ENCODE measurements at places on chromosomes 2 and 18. TPM values are rescaled to one million over a fixed set of nuclear protein-coding genes. Genes with fewer than 3 reads are reported as not detected.

- H3K36me3 ChIP-seq: no peaks in the 10 kb centered on the region
- no peaks in the 10 kb centered on the region for H3K27me3 ChIP-seq
- no peak overlapping the region for H3K27ac ChIP-seq
- H3K4me1 ChIP-seq: no peaks in the 10 kb centered on the region
- no peak overlapping the region for H3K4me3 ChIP-seq
Measured at GRCh38 chr18:72114801-72115594, 429.1 kb downstream of the CBLN2 start.

The CTIF gene
- 93.6 TPM for total RNA-seq

DNA sequence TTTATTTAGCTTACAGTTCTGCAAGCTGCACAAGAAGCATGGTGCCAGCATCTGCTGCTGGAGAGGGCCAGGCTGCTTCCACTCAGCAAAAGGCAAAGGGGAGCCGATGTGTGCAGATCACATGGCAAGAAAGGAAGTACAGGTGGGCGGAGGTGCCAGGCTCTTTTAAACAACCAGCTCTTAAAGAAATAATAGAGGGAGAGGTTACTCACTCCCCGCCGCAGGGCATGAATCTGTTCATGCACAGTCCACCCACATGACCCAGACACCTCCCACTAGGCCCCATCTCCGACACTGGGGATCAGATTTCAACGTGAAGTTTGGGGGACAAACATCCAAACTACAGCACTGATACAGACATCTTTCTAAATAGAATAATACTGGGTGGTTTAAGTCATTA lies 105.8 kb downstream of the MTCL1 start:
- no peak overlapping the region for H3K27ac ChIP-seq
- H3K4me1 ChIP-seq: peaks cover 26% of the 10 kb centered on the region
- DNase-seq: no peak
- H3K4me3 ChIP-seq: no peak overlapping the region
- peaks cover 23% of the 10 kb centered on the region for H3K36me3 ChIP-seq
- no peaks in the 10 kb centered on the region for H3K27me3 ChIP-seq

DNA sequence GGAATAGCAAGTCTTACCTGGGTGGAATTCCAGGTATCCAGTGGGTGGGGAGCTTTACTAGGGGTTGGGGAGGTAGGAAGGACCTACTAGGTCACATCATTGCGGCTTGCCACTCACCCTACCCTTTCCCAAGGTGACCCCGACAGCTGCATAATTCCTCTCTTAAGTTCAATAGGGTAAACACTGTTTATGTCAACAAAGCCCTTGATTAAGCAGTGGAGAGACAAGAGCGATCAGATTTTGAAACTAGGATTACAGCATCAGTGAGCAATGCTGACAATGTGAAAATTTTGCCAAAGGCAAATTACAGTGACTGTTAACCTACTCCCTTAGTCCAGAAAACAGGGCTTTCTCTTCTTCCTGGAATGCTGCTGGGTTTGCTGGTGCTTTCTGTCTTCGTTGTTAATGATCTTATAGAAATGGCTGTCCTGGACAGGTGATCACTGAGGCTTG lies 14.5 kb downstream of the SLC19A3 start:
- no peaks in the 10 kb centered on the region for H3K36me3 ChIP-seq
- no peaks in the 10 kb centered on the region for H3K4me1 ChIP-seq
- no peaks in the 10 kb centered on the region for H3K27me3 ChIP-seq
- H3K4me3 ChIP-seq: no peak overlapping the region

The SNORC gene
- total RNA-seq: 3.1 TPM

DNA sequence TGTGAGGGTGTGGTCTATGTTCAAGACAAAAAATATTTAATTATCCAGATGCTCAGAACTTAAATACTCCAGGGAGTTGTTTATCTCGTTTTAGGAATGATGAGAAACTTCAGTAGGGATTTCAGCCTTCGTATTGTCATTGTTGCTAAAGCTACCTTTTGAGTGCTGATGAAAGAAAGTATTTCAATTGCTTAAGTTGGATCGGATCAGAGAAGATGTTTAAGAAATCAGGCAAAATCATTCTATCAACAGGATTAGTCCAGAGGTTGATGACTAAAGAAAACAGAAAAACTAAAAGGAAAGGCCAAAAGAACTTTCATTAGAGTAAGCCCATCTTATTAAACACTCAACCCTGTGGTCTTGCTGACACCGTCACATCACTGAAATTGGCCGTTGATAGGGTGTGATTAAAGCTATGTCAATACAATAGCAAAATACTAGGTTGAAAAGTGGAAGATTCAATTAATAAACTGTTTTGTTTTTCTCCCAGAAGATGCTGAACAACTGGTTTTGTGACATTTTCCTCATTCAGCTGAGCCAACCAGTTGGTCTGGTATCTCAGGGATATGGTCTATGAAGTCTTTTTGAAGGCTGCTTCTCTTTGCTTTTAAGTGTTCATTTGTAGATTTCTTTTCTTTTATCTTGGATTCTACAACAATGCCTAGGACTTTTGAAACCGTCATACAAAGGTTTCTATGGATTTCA lies 551.7 kb downstream of the SLC4A3 start:
- no peak overlapping the region for H3K27ac ChIP-seq
- no peaks in the 10 kb centered on the region for H3K4me1 ChIP-seq
- H3K36me3 ChIP-seq: no peaks in the 10 kb centered on the region
- no peak for DNase-seq
- no peak overlapping the region for H3K4me3 ChIP-seq

DNA sequence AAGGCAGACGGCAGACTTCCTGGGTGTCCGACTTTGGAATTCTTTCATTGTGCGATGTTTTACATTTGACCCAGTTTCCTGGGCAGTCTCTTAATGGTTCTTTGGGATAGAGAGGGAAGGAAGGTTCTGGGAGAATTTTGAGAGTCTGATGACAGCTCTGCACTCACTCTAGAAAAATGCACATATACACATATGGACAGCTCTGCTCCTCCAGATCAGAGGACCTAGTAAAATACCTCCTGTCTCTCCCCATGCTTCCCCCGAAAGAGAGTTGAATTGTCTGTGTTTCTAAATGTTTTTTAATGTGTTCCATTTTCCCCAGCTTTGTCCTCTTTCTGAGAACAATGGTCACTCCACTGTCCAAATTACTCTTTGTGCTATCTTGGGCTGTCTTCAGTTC lies 102.0 kb upstream of the CXCR4 start:
- no peak overlapping the region for H3K4me3 ChIP-seq
- DNase-seq: no peak
- no peaks in the 10 kb centered on the region for H3K4me1 ChIP-seq
- H3K27me3 ChIP-seq: no peaks in the 10 kb centered on the region
- no peaks in the 10 kb centered on the region for H3K36me3 ChIP-seq

DNA sequence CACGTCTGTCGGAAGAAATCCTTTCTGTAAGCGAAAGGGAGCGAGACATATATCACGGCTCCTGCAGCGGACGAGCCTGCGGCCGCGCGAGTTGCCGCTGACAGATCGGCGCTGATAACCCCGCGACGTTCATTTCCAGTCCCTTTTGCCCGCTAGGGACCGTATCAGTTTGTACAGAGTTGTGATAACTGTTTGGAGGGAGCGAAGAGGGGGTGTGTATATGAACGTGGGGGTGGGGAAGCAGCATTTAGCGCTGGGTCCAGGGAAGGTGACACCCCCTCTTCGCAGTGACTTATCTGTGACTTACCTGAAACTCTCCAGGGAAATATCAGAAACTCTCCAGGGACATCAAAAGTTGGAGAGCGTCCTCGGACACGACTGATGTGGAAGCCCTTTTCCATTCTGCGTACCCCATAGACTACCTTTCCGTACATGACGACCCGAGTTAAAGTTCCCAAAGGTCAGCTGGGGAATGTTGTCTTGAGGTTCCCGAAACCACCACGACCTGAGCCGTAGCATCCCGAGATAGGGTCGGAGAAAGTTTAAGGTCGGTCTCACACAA lies 948 bp upstream of the GATA6 start:
- H3K4me3 ChIP-seq: peak overlapping the region; percentile 85
- H3K27me3 ChIP-seq: peaks cover 61% of the 10 kb centered on the region
- H3K4me1 ChIP-seq: peaks cover 21% of the 10 kb centered on the region
- no peak for DNase-seq
- H3K36me3 ChIP-seq: peaks cover 7% of the 10 kb centered on the region

- peaks cover 7% of the 10 kb centered on the region for H3K27me3 ChIP-seq
- no peak overlapping the region for H3K27ac ChIP-seq
- no peak for DNase-seq
Measured at GRCh38 chr2:109260886-109261700, 132.1 kb downstream of the SH3RF3 start.

GRCh38 chr2:186189816-186190215 lies 296.2 kb upstream of the ZC3H15 start:
- no peaks in the 10 kb centered on the region for H3K4me1 ChIP-seq
- H3K36me3 ChIP-seq: no peaks in the 10 kb centered on the region
- no peaks in the 10 kb centered on the region for H3K27me3 ChIP-seq
- DNase-seq: no peak
- no peak overlapping the region for H3K4me3 ChIP-seq

Data from astrocyte (in vitro differentiated cells and primary cell).